ENCODE measurements at places on chromosomes 3 and 15.

- H3K27ac ChIP-seq: no peak overlapping the region
- H3K4me3 ChIP-seq: no peak overlapping the region
- H3K36me3 ChIP-seq: no peaks in the 10 kb centered on the region
Observed at GRCh38 chr15:65926899-65927298, 57.6 kb downstream of the RAB11A start.

DNA sequence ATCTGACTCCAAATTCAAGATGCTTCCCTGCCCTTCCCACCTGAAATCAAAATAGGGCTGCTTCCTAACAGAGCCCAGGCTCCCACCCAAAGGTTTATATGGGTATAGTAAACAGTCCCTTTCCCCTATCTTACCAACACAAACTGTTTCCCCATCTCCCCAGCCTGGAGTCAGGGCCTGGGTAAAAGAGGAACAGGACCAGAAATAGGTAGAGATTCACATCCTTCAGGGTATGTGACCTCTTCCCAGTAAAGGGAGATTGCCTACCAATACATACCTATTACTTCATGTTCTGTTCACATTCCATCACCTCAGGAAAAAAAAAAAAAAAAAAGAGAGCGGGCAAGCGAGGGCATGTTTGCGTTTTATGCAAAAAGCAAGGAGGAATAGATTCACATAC, 9.7 kb upstream of the SHF start:
- H3K4me1 ChIP-seq: peaks cover 26% of the 10 kb centered on the region
- no peaks in the 10 kb centered on the region for H3K27me3 ChIP-seq
- peak overlapping the region; percentile 79 for H3K4me3 ChIP-seq
- no peaks in the 10 kb centered on the region for H3K36me3 ChIP-seq

- no peak overlapping the region for H3K4me3 ChIP-seq
- peak overlapping the region; percentile 89 for H3K27ac ChIP-seq
- no peaks in the 10 kb centered on the region for H3K36me3 ChIP-seq
Observed at GRCh38 chr3:123378409-123378915, 70.4 kb downstream of the ADCY5 start.

DNA sequence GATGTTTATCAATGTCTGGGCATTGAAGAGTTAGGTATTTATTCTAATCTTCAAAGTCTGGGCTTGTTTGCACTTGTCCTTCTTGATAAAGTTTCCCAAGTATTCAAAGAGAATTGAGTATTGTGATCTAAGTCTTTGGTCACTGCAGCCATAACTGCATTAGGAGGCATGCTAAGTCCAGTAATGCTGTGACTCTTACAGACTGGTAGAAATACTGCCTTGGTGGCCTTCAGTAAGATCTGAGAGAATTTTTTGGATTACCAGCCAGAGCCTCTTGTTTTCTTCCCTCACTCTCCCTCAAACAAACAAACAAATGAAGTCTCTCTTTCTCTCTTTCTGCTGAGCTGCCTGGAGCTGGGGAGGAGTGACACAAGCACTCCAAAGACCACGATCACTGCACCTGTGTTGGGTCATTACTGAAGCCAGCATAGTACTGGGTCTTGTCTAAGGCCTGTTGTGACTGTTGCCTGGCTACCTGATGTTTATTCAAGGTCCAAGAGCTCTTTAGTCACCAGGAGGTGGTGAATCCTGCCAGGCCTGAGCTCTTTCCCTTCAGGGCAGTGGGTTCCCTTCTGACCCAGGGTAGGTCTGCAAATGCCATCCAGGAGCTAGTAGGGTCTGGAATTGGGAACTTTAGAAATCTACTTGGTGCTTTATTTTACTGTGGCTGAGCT, 14.8 kb upstream of the RBP2 start:
- no peak for DNase-seq
- no peaks in the 10 kb centered on the region for H3K4me1 ChIP-seq
- H3K27ac ChIP-seq: no peak overlapping the region

- H3K4me1 ChIP-seq: peaks cover 45% of the 10 kb centered on the region
- peak overlapping the region; percentile 83 for H3K4me3 ChIP-seq
- no peaks in the 10 kb centered on the region for H3K36me3 ChIP-seq
- DNase-seq: no peak
Observed at GRCh38 chr3:111070772-111071256, 802 bp upstream of the NECTIN3 start.

DNA sequence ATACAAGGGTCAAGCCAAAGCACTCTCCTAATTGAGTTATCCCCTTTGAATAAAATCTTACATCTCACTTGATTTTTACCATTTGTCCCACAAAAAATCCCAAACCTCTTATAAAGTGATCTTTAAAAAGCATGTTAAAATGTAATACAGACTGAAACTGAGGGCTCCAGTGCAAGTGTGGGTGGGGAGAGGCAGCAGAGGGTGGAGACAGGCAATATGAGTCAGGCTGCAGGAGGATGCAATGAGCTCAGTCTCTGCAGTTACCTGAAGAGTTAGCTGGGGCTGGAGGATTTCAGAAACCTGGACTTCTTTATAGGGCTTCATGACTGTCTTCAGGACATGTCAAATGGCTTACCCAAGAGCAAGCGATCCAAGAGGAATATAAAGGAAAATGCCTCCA, 14.2 kb upstream of the COLQ start:
- no peaks in the 10 kb centered on the region for H3K4me1 ChIP-seq
- H3K27me3 ChIP-seq: no peaks in the 10 kb centered on the region
- no peak overlapping the region for H3K4me3 ChIP-seq
- H3K27ac ChIP-seq: no peak overlapping the region
- DNase-seq: no peak
- H3K36me3 ChIP-seq: no peaks in the 10 kb centered on the region

DNA sequence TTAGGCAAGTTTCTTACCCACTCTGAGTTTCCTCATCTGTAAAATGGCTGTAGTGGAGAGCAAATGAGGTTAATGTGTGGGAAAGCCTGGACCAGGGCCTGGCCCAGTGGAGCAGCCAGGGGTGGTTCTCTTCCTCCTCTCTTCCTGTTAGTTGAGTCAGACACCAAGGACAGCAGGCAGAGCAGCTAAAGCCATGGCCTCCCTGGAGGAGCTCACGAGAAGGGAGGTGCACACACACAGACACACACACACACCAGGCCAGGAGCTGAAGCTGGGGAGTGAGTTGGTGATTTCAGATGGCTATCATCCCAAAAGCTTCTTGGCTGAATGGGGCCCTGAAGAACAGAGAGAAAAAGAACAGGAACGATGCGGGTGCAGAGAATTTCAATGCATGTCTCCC, 33.2 kb upstream of the TSPAN3 start:
- H3K27me3 ChIP-seq: no peaks in the 10 kb centered on the region
- H3K4me1 ChIP-seq: peaks cover 52% of the 10 kb centered on the region
- H3K4me3 ChIP-seq: no peak overlapping the region
- peak; percentile 45 for DNase-seq
- peak overlapping the region; percentile 47 for H3K27ac ChIP-seq

DNA sequence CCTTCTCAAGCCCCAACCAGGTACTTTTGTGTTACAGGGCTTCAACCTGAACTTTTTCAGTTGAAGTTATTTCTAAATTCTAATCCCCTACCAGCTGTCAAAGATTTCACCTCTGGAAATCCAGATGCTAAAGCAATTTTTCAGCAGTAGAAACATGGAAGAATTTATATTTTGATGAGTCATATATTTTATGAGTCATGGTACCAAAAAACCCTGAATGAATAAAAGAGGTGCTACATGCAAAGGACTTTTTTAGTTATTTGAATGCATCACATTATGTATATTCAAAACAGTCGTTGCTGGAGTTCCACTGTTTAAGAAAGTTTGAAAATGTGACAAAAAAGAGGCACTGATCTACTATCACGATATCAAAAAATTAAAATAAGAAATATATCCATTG, 96.0 kb upstream of the ZNF385D start:
- no peaks in the 10 kb centered on the region for H3K4me1 ChIP-seq
- H3K27ac ChIP-seq: no peak overlapping the region
- no peaks in the 10 kb centered on the region for H3K27me3 ChIP-seq
- no peaks in the 10 kb centered on the region for H3K36me3 ChIP-seq
- no peak for DNase-seq

DNA sequence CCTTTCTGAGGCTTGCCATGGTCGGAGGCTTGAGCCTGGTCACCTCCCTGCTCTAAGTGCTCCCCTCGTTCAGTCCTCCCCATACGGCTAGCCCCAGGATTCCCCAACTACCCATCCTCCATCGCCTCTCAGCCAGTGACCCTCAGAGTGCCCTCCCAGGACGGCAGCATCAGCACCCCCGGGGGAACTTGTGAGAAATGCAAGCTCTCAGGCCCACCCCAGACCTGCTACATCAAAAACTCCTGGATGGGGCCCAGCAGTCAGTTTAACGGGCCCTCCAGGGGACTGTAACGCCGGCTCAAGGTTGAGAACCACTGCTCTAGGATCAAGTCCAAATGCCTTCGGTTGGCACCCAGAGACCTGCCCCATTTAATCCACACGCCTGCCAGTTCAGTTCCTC, 6.9 kb downstream of the ADAMTS17 start:
- DNase-seq: no peak
- H3K4me1 ChIP-seq: no peaks in the 10 kb centered on the region
- H3K36me3 ChIP-seq: no peaks in the 10 kb centered on the region
- no peak overlapping the region for H3K4me3 ChIP-seq
- H3K27ac ChIP-seq: no peak overlapping the region

GRCh38 chr3:156180077-156180476, 59.7 kb downstream of the KCNAB1 start:
- DNase-seq: no peak
- no peaks in the 10 kb centered on the region for H3K4me1 ChIP-seq
- H3K27ac ChIP-seq: no peak overlapping the region
- H3K36me3 ChIP-seq: no peaks in the 10 kb centered on the region
- no peaks in the 10 kb centered on the region for H3K27me3 ChIP-seq

DNA sequence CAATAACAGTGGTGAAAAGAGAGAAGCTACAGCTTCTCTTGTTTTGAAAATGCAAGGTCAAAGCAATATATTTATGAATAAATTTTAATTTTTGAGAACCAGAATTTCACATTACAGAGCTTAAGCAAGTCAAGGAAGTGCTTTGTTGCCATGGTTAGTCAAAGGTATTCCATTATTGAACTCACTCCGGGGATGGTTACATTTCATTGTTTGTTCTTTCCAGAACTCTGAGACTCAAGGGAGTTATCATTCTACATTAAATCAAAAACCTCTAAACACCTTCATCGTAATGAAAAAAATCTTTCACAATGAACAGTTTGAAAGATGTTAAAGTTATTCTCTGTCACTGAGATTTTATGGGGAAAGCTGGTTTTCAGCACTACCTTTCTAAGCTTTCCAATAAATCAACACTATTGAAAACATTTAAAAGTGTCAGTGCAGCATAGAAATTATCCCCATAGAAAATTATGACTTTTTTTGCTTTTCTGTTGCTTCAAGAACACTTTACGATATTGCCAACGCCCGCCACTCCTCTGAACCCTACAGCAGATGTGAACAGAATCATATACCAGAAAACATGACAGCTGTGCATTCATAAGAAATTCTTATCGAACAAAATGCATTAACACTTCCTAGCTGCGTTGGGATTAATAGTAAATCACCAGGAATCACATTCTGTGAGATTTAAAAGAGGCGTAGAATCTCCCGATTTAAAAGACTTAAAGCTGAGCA, 83.0 kb downstream of the OTOL1 start:
- no peak overlapping the region for H3K27ac ChIP-seq
- H3K4me1 ChIP-seq: no peaks in the 10 kb centered on the region
- no peaks in the 10 kb centered on the region for H3K27me3 ChIP-seq
- no peak overlapping the region for H3K4me3 ChIP-seq
- no peak for DNase-seq
- H3K36me3 ChIP-seq: no peaks in the 10 kb centered on the region

DNA sequence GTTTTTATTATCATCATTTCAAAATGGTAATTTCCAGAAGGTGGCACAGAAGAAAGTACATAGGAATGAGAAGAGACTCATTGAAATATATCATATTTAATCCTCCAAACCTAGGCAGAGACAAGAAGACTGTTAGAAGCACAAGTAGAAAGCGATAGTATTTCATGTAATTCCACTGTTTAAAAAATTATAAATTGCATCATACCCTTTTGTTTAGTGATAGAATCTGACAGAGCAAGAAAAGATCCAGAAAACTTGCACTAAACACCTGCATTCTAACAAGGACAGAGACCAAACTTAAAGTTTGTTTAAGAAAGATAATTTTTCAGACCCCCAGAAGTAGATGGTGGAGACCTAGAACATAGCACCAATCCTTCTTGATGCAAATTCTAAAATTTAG, 56.9 kb upstream of the CD96 start:
- no peaks in the 10 kb centered on the region for H3K36me3 ChIP-seq
- no peak overlapping the region for H3K4me3 ChIP-seq
- no peak overlapping the region for H3K27ac ChIP-seq
- DNase-seq: no peak

DNA sequence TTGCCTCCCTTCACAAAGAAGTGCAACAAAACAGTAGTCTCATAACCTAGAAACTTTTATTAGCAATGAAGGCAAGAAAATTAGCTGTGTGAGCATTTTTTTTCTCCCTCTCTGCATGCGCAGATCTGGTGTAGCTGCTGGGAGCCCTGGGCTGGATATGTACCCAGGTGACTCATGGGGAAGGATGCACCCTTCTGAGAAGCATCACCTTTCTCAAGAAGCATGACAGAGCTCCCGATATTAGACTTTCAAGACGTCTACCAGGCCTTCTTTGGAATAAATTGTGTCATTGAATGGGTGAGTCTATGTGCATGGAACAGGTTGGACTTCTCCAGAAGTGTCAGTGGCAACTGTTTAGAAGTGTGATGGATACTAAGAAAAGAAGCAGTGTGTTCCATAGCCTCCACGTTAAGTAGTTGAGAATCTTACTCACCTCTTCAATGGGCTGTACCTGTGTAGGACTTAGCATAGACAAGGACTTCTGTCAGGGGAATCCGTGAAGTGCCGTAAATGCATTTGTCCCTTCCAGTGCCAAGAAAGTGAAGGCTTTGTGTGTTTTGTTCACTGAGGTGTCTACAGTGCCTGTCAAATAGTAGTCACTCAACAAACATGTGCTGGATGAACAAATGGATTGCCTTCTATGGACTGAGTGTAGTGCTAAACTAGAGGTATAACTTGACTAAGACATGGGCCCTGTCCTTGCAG, 47.7 kb upstream of the RASGRP1 start:
- no peak for DNase-seq
- no peak overlapping the region for H3K4me3 ChIP-seq
- H3K36me3 ChIP-seq: no peaks in the 10 kb centered on the region
- H3K27me3 ChIP-seq: no peaks in the 10 kb centered on the region
- H3K27ac ChIP-seq: no peak overlapping the region

GRCh38 chr3:33093847-33094246, 3.1 kb downstream of the GLB1 start:
- H3K4me1 ChIP-seq: peaks cover 47% of the 10 kb centered on the region
- H3K36me3 ChIP-seq: peaks cover 12% of the 10 kb centered on the region
- H3K27ac ChIP-seq: no peak overlapping the region

GRCh38 chr3:195908694-195909581, 587 bp upstream of the TNK2 start:
- H3K36me3 ChIP-seq: no peaks in the 10 kb centered on the region
- peaks cover 32% of the 10 kb centered on the region for H3K4me1 ChIP-seq
- H3K27me3 ChIP-seq: no peaks in the 10 kb centered on the region
- H3K27ac ChIP-seq: peak overlapping the region; percentile 64
- no peak for DNase-seq
